Muscle of leg (tissue), 16 donors: ENCODE measurements at places on chromosomes 12 and 14.

- peak; percentile 75 for DNase-seq
These were observed 260.8 kb downstream of the RASSF9 start for GRCh38 chr12:85575120-85576096.

DNA sequence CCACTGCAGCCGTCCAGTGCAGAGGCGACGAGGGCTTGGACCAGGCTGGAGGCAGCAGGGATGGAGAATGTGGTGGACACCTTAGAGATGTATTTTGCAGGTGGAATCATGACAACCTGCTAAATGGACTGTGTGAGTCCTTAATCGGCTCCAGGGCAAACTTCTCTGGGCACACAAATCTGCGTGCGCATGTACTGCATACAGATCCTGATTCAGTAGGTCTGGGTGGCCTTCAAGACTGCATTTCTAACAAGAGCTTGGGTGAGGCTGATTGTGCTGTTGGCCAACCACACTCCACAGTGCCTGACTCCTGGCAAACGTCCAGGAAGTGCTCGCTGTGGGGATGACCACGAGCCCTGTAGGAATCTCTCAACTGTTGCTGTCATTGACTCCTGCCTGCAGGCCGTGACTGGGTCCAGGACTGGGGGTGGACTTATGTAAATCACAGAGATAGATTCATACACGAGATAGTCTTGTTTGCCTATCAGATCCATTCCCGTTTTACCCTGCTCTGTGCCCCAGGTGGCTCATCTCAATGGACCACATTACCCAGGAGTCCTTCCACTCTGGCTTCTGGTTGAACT is 27.2 kb downstream of the JDP2 start:
- peak; percentile 65 for DNase-seq

- DNase-seq, result no peak
These were observed 136.3 kb downstream of the TPH2 start for GRCh38 chr12:72074956-72075355.

DNA sequence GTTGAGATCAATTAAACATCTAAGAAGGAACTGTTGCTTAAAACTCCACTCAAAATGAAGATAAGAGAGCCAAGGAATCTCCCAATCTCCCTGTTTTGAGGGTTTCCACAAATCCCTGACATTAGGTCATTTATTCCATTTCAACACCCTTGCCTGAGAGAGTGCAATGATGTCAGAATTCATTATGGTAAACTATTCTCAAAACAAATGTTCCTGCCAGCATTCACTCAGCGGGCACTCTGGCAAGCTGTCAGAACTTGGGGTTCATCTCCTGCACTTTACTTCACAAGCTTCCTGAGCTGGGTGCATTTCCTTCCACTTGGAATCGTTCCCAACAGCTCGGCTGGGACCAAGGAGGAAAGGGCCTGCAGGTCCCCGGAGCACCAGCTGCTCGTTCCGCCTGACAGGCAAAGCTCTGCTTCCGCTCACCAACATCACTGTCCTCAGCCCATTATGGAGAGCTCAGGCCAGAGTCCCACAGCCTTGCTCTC is 117.8 kb downstream of the TTC7B start:
- peak; percentile 83 for DNase-seq

DNA sequence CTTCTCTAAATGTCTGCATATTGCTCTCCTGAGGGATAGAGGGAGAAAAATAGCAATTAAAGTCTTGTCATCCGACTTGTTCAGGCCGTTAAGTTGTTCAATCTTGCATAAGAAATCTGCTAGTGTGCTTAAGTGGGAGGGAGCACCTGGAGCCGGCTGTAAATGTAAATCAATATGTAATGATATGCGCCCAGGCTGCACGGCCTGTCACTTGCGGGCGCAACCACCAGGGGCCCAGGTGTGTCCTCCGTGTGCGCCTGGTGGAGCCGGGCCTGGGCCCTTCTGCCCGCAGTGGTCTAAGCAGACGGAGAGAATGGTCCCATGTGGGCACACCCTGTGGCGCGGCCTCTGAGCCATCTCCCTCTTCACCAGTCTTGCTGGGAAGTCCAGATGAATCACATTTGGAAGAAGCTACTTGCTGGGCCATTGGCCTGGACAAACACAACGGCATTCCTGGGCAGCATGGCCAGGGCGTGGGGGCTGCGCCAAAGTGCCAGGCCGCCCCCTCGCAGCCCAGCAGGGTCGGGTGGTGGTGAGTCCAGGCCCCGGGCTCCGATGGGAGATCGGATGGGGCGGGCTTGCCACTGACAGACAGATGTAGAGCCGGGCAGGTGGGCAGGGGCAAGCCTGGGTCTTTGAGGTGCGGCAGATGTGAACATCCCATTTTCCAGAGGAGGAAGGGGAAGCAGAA is 193.3 kb upstream of the C14orf180 start:
- no peak for DNase-seq

DNA sequence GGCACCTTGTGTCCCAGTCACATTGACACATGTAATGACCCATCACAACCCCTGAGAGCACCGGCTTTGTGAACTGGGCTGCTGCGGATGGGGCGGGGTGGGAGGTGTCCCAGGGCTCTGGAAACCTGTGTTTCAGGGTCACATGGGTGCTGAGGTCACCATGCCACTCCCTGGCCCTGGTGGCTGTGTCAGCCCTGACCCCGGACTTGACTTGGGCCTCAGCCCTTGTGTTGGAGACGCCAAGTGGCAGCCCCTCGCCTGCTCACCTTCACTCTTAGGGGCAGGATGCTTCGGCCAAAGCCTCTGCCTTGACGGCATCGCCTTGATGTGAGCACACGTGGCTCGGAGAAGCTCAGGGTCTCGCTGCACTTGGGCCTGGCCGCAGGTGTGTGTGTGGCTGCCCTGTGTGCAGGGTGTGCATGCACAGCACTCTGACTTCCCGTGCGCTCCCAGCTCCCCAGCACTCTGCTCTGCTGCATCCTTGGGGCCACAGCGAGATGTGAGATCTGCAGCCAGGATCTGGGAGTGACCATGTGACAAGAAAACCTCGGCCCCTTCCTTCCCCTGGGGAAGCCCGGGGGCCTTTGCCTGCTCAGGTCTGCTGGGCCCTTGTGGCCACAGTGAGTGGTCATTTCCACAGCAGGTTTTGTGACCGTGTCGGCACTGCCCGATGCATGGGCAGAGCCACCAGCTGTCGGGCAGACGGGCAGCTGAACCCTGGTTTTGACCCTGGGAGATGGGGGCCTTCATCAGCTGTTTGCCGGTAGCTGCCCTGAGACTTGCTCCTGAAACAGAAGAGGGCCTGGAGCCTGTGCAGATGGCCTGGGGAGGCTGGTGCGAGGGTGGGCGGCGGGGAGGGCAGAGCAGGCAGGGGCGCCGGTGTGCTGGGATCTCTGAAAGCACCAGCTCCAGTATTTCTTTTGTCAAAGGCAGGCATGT is 167.4 kb downstream of the KIF26A start:
- no peak for DNase-seq

DNA sequence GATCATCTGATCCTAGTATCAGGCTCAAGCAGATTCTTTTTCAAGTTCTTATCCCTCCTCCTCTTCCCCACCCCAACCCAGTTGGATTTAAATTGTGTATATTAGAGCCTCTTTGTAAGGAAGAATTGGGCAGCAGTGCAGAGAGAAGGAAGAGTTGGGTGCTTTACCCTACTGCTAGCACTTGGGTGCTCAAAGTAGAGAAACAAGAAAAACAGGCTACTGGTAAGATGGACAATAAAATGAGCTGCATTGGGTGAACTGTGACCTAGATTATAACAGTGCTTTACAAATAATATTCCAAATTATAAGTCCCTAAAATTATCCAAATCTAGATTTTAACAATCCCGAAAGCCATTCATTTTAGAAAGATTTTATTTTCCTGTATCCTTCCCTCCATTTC is 363.4 kb upstream of the GARIN6 start:
- no peak for DNase-seq

DNA sequence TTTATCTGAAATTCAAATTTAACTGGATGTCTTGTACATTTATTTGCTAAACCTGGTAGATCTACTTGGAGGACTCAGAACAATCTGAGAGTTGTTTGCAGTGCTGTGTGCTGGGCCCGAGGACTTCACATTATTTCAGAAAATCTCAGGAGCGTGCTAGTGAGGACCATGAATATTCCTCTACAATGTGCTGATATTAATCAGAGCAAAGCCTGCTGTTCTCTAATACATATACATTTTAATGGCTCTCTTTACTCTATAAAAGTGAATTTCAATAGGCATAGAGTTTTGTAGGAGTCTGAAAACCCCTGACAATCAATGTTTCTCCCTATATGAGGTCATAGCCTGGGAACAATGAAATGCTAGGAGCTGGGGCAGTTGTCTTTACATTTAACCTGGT is 144.3 kb downstream of the NEDD1 start:
- DNase-seq, result no peak

GRCh38 chr12:54009171-54010052 is 627 bp downstream of the HOXC8 start:
- DNase-seq, result no peak

DNA sequence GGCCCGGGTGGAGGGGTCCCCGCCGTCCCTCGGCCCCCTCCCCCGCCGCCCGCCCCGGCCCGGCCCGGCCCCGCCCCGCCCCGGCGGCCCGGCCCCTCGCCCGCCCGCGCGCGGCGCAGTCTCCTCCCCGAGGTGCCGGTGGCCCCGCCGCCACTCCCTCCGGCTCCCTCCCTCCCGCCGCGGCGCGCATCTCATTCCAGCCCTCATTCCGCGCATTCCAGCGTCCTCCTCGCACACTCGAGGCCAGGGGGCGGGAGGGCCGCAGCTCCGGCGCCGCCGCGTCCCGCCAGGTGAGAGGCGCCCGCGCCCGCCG is at the start of gene TEAD4:
TSS of gene TEAD4 (plus strand) at position 206 of the 313 bp plus-strand sequence.
- DNase-seq, result peak; percentile 77

GRCh38 chr12:69239922-69240630 is 707 bp downstream of the CPSF6 start:
- DNase-seq, result peak; percentile 63

DNA sequence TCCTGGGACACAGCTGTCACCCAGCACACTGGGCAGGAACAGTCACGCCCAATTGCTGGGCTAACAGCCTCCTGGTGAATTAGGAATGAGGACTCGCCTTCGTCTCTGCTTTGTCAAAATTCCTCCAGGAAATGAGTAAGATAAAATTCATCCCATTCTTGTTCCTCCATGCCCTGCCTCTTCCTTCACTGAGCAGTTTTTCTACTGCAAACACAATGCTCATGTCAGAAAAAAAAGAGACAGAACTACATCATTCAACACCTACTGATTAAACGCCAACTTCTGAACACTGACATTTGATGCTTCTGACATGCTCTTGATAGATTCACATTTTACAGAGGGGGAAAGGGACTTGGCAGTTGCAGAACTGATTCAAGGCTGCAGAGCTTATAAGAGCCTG is 37.5 kb upstream of the DTX1 start:
- no peak for DNase-seq

GRCh38 chr12:125376422-125376821 is 311.2 kb downstream of the AACS start:
- DNase-seq, result no peak

DNA sequence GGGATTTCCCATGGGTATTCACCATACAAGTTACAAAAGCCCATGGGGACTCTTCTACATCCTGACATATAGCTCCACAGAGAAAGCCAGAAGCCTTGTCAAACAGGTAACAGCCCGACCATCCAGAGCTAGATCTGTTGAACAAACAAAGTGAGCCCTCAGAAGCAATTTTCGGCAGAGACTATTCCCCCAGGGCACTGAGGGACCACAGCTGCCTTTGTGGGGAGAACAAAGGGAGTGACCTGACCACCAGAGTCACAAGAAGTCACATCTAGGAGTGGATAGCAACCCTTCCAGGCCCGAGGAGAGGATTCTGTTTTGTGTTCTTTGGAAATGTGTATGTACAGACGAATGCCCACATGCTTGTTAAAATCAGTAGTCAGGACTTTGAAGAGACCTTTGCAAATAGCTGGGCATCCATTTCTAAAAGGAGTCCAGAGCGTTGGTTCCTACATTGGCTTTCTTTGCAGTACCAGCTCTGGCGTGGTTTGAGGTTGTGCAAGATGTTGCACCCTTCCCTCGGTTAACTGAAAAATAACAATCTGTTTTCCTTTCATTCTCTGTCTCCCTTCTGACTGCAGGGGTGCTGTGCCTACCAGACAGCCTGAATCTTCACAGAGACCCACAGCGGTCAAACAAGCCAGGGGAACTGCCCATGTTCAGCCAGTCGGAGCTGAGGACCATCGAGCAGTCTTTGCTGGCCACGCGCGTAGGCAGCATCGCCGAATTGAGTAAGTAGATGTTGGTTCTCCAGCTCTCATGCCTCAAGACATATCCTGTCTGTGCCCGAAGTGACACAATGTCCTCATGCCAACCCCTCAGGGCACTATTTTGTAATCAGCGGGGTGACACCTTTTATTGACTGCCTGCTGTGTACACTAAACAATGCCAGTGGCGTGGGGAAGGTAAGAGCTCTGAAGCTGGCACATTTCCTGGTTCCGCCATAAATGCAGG is 165.4 kb upstream of the PWP1 start:
- no peak for DNase-seq

GRCh38 chr14:29759521-29760340 is 167.9 kb downstream of the PRKD1 start:
- no peak for DNase-seq

GRCh38 chr12:132806857-132807256 is 21.8 kb downstream of the GOLGA3 start:
- DNase-seq, result no peak

DNA sequence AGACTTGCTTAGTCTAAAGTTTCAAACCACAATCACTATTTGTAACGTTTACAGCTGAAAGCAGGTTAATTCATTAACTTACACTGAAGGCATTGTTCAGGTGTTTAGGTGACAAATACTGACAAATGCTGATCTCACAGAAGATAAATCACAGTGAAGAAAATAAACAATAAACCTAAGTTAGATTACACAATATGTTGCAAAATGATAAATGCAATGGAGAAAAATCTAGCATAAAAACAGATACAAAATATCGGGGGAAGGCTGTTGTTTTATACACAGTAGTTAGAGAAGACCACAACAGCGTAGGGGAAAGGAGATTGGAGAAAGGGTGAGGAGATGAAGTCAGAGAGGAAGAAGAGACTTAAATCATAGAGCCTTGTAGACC is 3.0 kb downstream of the SCAF11 start:
- no peak for DNase-seq

DNA sequence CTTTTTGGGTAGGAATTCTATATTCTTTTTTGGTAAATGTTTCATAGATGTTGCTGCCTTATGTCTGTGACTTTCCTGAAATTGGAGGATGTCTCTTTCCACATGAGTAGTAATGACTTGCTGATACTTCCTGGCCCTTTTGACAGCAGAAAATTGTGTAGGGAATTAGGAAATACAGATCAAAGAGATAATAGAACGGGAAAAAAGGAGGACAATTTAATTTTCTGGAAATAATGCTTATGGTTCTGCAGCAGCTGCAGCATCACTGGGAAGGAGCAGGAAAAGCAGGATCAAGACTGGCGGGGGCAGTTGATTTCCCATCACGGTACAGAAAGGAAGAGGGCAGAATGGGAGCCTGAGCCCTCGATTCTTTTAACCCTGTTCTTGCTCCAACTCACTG is 68.8 kb upstream of the PZP start:
- no peak for DNase-seq

DNA sequence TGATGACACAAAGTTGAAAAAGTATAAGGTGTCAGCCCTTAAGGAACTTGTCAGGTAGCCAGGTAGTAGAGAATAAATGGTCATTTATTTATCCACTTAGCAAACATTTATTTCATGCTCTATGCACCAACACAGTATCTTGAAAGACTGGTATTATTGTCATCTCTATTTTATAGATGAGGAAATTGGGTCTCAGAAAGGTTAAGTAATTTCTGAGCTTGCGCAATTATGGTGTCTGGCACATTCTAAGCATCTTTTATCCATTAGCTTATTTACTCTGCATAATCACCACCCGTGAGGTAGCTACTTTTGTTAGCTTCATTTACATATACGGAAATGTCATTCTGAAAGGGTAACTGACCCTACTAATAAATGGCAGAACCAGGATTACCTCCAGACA is 2.5 kb upstream of the UTP20 start:
- DNase-seq, result no peak

GRCh38 chr12:93502802-93503623 is 35.7 kb downstream of the MRPL42 start:
- DNase-seq, result peak; percentile 54
